ENCODE measurements at places on chromosomes 2 and 18.

DNA sequence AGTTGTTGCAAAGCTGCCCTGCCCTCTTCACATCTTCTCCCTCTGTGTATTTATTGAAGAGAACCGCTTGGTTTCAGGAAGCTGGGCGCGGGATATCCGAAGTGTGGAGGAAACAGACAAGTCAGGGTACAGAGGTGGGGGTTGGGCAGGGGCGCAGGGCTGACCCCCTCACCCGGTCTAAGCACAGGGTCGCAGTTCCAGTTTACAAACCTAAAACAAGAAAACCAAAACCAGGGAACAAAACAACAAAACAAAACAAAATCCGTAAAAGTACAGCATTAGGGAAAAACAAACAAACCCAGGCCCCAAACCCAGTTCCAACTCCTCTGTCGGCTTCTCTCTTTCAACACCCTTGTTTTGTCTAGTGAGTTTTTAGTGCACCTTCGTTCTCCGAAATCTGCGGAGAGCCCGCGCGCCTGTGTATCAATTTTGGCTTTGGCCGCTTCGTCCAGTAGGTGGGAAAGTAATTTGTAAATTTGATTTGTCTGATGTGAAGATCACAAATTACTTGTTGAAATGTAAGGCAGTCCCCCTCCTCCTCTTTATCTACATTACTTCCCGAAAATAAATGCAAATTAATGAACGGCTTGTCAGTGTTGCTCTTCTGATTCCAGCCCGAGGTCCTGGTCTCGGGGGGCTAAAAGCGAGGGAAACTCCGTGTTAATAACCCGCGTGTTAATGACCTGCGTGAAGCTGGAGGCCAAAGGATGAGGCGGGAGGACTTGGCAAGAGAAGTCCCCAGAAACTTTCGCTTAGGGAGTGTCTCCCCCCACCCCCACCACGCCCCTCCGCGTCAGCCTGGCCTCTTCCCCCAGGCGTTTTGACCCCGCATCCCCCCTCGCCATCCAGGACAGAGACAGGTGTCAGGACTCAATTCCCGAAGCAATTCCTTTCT lies 6.9 kb downstream of the OTX1 start:
- no peak for DNase-seq

- no peak for DNase-seq
Measured at GRCh38 chr2:16727256-16727655, 61.6 kb upstream of the CYRIA start.

- no peak for DNase-seq
Measured at GRCh38 chr2:99481941-99482340, 7.9 kb downstream of the REV1 start.

DNA sequence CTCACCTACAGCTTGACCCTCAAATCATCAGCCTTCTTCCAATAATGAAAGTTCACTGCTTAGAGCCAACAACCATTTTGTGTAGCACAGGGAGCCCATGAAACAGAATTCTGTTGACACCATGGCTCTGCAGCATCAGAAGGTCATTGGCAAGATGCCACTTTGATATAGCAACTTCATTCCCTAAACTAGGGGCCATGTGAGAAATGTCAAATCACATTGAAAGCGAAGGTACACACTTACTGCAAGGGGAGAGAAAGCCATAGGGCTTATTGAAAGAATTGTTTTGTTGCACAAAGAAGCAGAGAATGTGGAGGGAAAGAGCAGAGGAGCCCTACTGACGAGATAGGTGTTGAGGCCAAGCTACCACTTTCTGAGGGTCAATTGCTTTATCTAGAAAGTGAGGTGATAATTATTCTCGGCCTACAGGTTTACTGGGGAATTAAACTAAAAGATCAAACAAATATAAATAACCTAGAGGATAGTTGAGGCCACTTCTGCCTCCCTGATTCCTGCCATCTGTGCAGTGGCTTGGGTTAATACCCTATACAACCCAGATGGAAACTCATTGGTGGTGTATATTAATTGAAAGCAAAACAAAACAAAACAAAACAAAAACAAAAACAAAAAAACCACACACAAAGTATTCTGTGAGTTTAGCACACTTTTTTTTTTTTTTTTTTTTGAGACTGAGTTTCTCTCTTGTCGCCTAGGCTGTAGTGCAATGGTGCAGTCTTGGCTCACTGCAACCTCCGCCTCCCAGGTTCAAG lies 5.9 kb upstream of the ABCA12 start:
- DNase-seq = no peak

- no peak for DNase-seq
Measured at GRCh38 chr2:239723486-239724193, 301.5 kb downstream of the NDUFA10 start.

GRCh38 chr2:100107906-100108647 lies 34.3 kb downstream of the AFF3 start:
- no peak for DNase-seq
